Neural progenitor cell (in vitro differentiated cells): ENCODE measurements at places on chromosomes 2 and 18.

- DNase-seq: no peak
These were observed 2.9 kb downstream of the TNFRSF11A start for GRCh38 chr18:62327977-62328376.

DNA sequence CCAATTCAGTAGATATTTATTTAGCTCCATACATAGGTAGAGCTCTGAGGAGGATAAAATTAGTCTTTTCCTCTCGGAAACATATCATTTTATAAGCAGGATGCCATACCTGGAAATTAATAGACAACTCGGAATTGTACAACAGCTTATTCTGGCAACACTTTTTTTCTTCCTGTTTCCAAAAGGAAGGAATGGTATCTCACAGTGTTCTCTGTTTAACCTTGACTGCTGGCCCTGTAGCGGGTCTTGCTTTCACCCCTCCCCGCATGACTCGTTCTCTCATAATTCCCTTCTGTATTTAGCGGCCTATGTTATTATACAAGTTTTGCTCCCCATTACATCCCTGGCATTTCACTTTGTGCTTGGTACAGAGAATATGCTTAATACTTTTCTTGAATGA is 2.5 kb upstream of the KYNU start:
- DNase-seq: no peak

- DNase-seq: no peak
These were observed 185.9 kb downstream of the ICOS start for GRCh38 chr2:204122425-204122824.

DNA sequence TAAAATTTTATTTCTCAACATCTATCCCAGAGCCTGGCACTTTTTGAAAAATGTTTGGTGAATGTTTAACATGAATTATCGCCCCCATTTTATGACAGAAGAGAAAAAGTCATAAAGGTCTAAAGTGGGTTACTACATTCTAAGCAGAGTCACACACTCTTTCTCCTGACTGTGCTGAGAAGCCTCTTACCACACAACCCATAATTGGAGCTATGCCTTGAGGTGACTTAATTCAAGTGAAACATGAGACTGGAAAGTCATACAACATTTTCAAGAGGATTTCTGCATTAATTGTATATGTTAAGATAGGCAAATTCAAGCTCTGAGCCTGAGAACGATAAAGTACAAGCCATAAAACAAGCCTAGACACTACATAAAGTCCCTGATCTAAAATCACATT is 3.1 kb upstream of the DSEL start:
- DNase-seq: no peak

GRCh38 chr2:71536226-71536671 is 82.9 kb downstream of the DYSF start:
- DNase-seq: no peak

DNA sequence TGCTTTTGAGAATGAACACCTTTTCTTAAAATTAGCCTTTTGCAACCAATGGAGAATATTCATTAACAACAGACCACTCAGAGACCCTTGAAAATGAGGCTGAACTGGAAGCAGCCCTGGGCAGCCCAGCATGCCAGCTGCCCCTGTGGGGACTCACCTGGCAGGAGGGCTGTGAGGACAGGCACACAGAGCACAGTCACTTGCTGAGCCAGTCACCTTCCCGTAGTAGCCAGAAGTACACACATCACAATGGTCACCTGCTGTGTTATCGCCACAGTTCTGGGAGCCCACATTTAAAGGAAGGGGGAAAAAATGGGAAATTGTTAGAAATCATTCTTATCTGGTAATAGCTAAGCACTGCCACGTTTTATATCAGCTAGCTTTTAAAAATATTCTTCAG is 115.5 kb downstream of the LAMA1 start:
- peak; percentile 26 for DNase-seq

DNA sequence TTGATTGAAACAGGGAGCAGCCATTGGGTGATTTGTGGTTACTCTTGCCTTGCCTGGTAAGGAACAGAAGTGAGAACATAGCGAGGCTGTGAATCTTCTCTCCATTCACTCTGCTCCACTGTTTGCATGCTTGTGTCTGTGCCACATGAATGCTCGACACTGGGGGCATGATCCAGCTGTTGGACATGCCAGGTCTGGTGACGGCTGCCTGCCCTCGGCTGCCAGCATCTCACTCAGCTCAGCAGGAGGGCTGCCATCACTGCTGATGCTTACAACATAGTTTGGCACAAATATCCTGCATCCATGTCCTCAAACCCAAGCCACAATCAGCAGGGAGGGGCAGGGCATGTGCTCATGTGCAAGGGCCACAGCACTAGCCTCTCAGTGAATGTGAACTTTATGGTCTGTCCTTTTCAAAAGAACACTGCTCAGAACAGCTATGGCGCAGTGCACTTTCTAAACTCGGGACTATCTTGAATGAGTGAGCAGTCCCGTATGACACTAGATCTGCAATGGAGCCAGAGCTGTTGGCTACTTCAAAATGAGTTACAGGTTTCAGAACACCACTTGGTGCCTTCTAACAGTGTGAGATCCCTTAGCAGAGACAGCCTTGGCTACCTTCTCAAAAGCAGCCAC is 126.3 kb downstream of the NRP2 start:
- DNase-seq: no peak

DNA sequence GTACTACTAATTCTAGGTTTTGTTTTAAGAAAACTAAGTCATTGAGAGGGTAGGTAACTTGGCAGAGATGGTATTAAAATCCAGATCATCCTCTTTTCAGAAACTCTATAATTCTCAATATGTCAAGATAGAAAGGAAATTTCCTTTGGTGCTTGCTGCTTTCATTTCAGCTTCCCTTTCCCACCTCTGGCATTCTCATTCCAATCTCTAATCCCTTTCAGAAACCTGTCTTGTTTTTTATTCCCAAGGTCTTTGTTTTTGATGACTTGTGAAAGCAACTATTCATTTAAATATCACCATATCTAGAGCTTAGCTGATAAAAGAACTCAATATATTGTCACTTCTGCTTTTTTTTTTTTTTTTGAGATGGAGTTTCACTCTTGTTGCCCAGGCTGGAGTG is 242.8 kb upstream of the LRRTM1 start:
- no peak for DNase-seq

GRCh38 chr2:164234074-164234473 is 387.2 kb downstream of the GRB14 start:
- no peak for DNase-seq
